Stimulated activated CD4-positive, alpha-beta T cell treated with anti-CD3 and anti-CD28 coated beads, Interleukin-4, amount 100 ng/mL, for 48 hours (primary cell): ENCODE measurements at places on chromosomes 1 and 21.
A peak's percentile ranks its signal among the peaks of the same experiment; 100 is the strongest.

GRCh38 chr1:231357831-231358354, 19.8 kb downstream of the SPRTN start:
- DNase-seq, result no peak

DNA sequence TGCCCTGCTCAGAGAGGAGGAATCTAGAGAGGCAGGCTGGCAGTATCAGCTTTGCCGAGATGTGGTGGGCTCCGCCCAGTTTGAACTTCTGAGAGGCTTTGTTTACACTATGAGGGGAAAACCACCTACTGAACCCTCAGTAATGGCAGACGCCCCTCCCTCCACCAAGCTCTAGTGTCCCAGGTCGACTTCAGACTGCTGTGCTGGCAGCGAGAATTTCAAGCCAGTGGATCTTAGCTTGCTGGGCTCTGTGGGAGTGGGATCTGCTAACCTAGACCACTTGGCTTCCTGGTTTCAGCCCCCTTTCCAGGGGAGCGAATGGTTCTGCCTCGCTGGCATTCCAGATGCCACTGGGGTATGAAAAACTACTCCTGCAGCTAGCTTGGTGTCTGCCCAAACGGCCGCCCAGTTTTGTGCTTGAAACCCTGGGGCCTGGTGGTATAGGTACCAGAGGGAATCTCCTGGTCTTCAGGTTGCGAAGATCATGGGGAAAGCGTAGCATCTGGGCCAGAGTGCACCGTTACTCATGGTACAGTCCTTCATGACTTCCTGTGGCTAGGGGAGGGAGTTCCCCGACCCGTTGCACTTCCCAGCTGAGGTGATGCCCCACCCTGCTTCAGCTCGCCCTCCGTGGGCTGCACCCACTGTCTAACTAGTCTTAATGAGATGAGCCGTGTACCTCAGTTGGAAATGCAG, 43.6 kb downstream of the C21orf91 start:
- no peak for DNase-seq

- DNase-seq, result no peak
Observed at GRCh38 chr1:152185544-152186391, 26.7 kb upstream of the RPTN start.

GRCh38 chr1:205188098-205188497, 23.4 kb downstream of the DSTYK start:
- no peak for DNase-seq

DNA sequence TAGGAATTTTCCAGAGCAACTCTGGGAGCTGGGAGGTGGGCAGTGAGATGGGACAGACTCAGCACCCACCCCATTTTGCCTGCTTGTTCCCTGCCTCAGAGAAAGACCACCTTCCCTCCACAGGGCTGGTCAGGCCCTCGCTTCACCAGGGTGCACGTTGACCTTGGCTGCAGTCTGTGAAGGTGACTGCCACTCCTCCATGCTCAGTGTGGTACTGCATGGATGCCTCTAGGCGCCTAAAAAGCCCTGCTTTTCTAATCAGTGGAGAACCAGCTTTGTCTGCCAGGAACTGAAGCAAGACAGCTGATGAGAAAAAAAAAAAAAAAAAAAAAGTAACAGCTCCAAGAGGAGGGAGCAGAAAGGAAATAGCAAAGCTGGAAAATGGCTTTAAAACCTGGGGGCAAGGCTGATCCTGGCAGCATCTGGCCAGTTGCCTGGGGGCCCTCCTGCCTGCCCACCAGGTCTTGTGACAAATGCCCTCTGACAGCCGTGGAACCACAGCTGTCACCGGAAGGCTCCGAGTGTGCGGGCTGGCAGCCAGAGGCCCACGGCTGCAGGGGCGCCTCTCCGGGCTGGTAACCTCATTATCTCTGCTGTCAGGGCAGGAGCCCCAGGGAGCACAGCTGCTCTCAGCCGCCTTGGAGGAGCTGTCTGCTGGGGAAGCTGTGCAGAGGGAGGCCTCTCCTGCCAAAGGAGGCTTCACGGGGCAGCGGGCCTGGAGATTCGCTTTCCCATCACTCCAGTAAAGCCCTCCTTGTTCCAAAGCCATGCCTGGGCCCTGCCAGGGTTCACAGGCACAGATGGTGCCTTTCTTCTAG, 13.7 kb downstream of the KIAA1614 start:
- no peak for DNase-seq

DNA sequence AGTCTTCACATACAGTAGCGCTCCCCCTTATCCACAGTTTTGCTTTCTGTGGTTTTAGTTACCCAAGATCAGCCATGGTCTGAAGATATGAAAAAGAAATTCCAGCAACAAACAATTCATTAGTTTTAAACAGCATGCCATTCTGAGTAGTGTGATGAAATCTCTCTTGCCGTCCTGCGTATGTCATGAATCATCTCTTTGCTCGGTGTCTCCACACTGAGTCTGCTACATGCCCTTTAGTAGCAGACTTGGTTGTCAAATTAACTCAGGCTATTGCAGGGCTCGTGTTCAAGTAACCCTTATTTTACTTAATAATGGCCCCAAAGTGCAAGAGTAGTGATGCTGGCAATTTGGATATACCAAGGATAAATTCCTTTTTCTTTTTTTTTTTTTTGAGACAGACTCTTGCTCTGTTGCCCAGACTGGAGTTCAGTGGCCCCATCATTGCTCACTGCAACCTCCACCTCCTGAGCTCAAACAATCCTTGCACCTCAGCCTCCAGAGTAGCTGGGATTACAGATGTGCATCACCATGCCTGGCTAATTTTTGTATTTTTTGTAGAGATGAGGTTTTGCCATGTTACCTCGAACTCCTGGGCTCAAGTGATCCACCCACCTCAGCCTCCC, 22.6 kb downstream of the PHACTR4 start:
- no peak for DNase-seq

GRCh38 chr1:64112281-64112680, 91.1 kb upstream of the UBE2U start:
- no peak for DNase-seq

- DNase-seq, result no peak
Observed at GRCh38 chr1:18978706-18979105, 22.2 kb upstream of the IFFO2 start.

- no peak for DNase-seq
Observed at GRCh38 chr1:2914702-2915101, 106.6 kb upstream of the ACTRT2 start.

DNA sequence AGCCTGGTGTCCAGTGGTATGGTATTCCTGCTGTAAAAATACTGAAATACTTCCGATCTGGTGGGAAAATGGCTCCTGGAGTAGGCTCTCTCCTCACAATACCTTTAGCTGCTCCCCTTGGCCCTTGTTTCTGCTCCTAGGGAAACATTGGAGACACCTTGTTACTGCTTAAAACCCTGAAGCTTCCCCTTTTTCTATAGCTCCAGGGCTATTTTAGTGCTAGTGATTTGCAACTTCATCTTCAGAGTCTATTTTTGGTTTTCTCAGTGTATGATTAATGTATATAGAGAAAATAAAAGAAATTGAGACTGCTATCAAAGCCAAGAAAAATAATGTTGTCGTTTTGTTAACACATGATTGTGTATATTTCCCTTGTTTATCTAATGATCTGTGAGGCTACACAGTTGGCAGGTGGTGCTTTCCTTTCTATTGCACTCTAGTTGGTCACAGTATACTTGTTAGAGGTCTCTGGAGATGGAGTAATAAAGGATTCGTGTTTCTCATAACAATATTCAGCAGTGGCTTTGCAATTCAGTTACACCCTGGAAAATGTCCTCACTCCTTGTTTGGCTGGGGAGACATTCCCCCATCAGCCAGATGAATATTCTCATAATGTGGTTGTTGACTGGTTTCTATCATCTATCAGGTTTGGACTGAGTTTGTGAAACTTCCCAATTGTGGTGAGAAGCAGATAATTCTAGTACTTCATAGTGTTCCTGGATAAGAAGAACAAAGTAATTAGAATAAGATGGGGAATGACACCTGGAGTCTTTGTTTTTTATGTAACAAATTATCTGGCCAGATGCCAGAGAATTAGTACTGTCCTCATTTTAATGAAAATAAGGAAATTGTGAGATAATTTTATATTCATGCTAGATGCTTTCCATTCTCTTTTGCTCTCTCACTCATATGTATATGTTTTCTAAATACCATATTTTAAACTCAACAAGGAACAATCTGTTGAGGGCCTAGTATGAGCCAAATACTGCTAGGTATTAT, 44.8 kb upstream of the CACYBP start:
- no peak for DNase-seq

DNA sequence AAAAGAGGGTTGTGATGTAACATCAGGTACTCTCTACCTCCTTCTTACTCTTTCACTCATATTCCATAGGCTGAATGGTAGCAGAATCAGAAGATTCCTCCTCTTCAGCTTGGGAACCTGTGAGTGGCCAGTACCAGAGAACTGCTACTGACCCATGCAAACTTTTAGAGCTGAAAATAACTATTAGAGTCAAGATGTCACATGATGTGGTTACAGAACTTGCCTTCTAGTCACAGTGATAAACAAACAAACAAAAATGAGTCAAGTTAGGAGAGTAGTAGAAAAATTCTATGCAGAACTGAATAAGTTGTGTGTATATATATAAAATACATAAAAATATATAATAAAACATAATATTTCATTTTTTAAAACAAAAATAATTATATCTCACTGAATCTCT, 47.6 kb upstream of the RGS1 start:
- no peak for DNase-seq

- no peak for DNase-seq
Observed at GRCh38 chr21:45076245-45076711, 1.9 kb downstream of the ADARB1 start.

DNA sequence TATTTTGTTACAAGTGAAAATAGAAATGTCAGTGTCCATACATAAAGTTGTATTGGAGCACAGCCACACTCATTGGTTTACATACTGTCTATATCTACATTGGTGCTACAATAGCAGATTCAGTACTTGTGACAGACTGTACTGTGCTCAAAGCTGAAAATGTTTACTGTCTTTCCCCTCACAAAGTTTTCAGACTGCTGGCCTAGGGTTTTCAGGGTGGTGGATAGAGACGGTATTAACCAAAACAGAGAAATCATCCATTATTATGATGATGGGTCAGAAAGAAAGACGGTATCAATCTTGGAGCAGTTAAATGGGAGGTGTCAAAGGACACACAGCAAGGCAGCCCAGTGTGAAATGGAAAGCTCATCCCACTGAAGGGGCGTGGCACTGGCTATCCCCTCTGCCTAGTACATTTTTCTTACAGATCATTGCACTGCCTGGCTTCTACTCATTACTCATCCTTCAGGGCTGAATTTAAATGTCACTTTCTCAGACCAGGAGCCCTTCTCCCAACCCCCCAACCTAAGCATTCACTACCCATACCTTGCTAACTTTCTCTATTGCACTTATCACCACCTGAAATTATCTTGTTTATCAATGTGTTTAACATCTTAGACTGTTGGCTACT, 10.2 kb downstream of the JAK1 start:
- DNase-seq, result no peak

- no peak for DNase-seq
Observed at GRCh38 chr1:9326596-9326995, 33.9 kb downstream of the SPSB1 start.

GRCh38 chr1:200380589-200381021, 29.2 kb downstream of the ZNF281 start:
- peak; percentile 7 for DNase-seq

- DNase-seq, result peak; percentile 58
Observed at GRCh38 chr1:153465811-153466636, 5.6 kb upstream of the S100A7 start.

- no peak for DNase-seq
Observed at GRCh38 chr1:246232126-246232525, 275.0 kb downstream of the SMYD3 start.

DNA sequence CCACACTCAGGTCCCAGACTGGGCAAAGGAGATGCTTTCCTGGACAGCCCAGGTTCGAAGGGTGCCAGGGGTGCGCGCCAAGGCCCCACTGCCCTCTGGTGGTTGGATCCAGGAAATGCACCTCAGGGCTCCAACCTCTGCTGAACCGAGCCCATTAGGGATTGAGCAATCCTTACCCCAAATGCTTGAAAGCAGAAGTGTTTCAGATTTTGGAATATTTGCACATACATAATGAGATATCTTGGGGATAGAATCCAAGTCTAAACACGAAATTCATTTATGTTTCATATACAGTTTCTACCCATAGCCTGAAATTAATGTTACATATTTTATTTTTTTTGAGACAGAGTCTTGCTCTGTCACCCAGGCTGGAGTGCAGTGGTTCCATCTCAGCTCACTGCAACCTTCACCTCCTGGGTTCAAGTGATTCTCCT, 57.4 kb downstream of the SLC9A1 start:
- peak; percentile 66 for DNase-seq

- DNase-seq, result no peak
Observed at GRCh38 chr1:48022306-48022705, 25.1 kb upstream of the TRABD2B start.

- DNase-seq, result no peak
Observed at GRCh38 chr1:28193701-28194161, 17.2 kb upstream of the PTAFR start.

DNA sequence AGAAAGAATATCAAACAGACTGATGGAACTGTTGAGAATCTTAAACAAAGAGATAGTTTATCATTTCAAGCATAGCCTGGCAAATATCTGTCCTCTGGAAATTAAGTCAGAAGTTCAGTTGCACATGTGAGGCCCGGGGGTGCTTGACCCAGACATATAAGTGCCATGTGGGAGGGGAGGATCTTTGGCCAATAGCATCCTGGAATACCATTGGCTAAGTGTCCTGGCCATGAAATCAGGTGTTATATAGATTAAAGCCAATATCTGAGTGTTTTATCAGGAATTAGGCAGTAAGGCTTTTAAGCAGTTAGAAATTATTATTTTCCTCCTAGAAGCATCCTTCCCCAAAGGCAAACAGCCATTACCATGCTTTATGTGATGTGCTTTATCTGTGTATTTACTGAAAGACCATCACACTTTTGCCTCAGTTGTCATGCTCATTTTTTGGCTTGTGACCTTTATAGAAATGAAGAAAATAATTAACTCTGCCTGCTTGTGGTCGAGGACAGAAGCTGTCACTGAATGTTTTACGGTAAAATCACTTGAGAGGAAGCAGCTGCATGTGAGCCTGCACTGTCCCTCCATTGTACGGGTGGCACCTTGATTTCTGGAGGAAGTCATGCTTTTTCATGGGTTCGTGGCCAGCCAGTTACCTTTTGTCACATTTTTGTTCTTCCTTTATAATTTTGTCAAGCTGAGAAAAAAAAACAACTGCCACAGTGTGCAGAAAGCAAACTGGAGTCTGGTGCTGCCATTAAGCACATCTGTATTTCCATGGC, 259.9 kb upstream of the FMN2 start:
- no peak for DNase-seq

GRCh38 chr1:79472067-79472656, 465.6 kb upstream of the ADGRL4 start:
- DNase-seq, result no peak

- DNase-seq, result no peak
Observed at GRCh38 chr1:175062339-175062738, 5.3 kb upstream of the TNN start.

GRCh38 chr1:107965110-107965991, at the start of gene VAV3:
TSS of gene VAV3 (minus strand) at chr1:107965180. CDS start at chr1:107964869, 311 bp downstream.
- peak; percentile 57 for DNase-seq

DNA sequence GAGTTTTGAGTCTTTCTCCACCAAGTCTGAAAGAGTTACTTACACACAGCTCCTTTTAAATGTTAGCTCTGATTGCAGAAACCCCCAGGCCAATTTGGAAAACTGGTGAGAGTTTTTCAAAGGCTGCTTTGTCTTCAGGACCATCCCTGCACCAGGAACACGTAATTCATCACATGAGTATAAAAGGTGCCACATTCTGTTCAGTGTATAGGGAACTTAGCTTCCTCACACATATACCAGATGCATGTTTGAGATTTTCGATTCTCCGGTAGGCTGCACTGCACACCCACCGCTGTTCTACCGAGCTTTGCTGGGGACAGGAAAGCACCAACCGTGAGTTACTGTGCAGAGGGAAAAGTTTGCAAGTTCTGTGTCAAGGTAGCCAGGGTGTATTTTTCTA, 28.3 kb upstream of the KCNK2 start:
- DNase-seq, result no peak

- no peak for DNase-seq
Observed at GRCh38 chr1:26717017-26717491, 21.2 kb downstream of the ARID1A start.
